Left renal cortex interstitium (tissue), 4 donors: ENCODE measurements at places on chromosomes 1 and 21. TPM values are rescaled to one million over a fixed set of nuclear protein-coding genes. Genes with fewer than 3 reads are reported as not detected.

Gene LMOD1
- 6.0 TPM for polyA plus RNA-seq

Gene SLC44A3
- polyA plus RNA-seq = 98.0 TPM

Gene KIF17
- 3.7 TPM for polyA plus RNA-seq

Gene ACTL8
- polyA plus RNA-seq = not detected

Gene TMPRSS3
- 2.1 TPM for polyA plus RNA-seq

Gene XCL2
- polyA plus RNA-seq = not detected

Gene ASTN1
- polyA plus RNA-seq = 2.1 TPM

Gene C1orf87
- 0.40 TPM for polyA plus RNA-seq

GRCh38 chr1:53162621-53163020 lies 20.2 kb upstream of the SLC1A7 start:
- DNase-seq = no peak

- DNase-seq = no peak
These were observed 40.0 kb upstream of the PWP2 start for GRCh38 chr21:44067011-44067839.

- DNase-seq = no peak
These were observed 2.8 kb upstream of the SERINC2 start for GRCh38 chr1:31409946-31410858.

DNA sequence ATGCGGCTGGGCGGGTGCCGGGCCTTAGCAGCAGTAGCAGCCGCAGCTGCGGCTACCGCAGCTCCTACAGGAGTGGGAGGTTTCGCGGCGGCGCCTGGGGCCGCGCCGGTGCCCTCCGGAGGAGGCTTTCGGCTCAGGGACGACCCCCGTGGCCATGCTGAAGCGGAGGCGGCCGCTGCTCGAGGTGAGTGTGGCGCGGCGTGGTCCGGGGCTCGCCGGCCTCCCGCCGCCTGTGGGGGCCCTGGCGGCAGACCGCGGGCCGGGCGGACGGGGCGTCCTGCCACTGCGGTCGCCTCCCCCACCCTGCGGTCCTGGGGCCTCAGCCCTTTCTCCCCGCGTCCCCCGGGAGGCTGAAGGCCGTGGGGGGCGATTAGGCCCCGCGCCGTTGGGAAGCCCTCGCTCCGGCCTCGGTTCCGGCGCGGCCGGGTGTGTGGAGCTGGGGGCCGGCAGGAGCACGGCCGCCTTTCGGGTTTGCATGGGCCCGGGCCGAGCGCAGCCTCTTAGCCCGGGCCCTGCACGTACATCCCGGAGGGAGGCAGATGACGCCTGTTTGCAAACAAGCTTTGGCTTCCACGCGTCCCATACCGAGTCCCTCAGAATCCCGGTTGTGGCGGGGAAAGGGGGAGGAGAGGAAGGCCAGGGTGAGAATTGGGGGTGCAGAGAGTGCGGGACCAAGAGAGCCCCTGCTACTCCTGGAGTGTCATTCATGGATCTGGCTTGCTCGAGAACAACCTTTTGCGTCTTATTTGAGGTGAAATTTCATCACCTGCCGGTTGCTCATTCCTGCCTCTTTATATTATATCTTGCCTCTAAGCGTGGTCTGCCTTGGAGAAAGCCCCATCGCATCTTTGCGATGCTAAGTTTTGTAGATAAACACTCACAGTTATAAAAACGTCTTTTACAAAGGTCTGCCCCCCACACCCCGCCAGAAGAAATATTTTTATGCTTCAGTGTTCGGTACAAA lies 613 bp downstream of the ZFYVE9 start:
- peak; percentile 64 for DNase-seq

- no peak for DNase-seq
These were observed 6.0 kb upstream of the MAP1LC3C start for GRCh38 chr1:242004751-242005495.

- DNase-seq = no peak
These were observed 144.1 kb upstream of the AJAP1 start for GRCh38 chr1:4510276-4510691.

GRCh38 chr1:234154320-234155251 lies 218.7 kb upstream of the COA6 start:
- peak; percentile 23 for DNase-seq

GRCh38 chr1:228306275-228307217 lies 98.7 kb downstream of the OBSCN start:
- no peak for DNase-seq

GRCh38 chr1:172537827-172538391 lies 5.0 kb downstream of the SUCO start:
- DNase-seq = no peak

DNA sequence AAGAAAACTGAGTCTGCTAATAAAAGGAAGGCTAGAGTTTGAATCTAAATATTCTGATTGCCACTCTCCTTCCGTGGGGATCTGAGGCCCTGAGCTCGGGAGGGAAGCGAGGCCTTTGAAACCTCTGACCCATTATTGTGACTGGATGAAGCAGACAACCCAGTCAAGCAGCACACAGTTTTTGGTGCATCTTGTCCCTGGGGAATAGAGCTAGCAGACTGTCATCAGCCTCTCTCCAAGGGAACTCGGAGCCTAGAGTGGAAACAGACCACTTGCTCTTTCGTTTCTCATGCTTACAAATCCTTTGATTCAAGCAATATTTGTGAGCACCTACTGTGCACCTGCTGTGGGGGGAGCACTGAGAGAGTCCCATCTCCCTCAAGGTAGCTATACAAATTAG lies 133.2 kb upstream of the KLHDC7A start:
- no peak for DNase-seq

- no peak for DNase-seq
These were observed 20.7 kb downstream of the DAB1 start for GRCh38 chr1:57403201-57403600.

DNA sequence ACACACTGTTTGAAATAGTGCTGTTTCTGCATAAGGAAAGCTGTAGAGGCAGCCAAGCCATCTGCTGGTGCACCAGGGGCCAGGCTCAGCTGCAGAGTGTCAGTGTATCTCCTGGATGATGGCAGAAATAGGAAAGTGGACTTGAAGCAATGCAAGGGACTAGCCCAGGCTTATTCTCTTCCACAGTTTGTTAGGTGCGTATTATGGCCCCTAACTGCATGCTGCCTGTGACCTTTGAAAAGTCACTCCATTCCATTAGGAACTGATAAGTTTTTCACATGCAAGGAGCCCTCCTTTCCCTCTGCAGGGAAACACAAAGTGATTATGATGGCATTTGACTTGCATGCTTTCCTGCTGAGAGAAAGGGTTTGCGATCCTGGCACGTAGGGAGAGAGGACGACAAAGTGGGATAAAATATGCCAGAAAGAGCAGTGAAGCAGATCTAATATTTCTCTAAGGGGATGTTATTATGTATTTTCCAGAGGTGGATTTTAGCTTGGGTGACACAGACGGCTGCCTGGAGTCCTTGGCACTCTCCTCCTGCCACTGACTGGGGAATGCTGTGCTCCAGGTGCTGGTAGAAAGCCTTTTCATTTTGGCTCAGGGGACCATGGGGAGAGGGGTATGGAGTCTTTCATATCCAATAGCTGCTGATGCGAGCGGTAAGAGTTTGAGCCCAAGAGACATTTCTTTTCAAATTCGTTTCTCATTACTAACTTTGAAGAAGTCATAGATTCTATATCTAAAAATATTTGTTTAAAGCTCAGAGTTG lies 402.1 kb upstream of the B3GALT2 start:
- no peak for DNase-seq

DNA sequence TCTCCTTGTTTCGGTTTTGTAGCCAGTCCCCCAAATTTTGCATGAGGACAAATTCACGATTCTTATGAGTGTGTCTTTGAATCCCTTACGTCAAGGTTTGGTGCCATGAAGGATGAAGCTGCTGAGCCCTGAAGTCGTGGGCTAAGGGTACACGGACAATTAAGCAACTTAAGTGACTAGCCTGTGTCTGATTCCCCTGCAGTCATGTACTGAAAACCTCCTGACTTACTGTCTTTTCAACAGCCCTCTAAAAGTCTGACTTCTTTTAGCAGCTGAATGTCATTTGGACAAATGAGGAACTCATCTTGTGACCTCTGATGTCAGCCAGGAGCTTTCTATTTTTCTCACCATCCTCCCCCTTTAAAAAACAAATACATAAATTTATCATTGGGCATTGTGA lies 27.1 kb upstream of the C1orf105 start:
- DNase-seq = no peak

GRCh38 chr1:172813330-172813729 lies 154.4 kb downstream of the FASLG start:
- no peak for DNase-seq

DNA sequence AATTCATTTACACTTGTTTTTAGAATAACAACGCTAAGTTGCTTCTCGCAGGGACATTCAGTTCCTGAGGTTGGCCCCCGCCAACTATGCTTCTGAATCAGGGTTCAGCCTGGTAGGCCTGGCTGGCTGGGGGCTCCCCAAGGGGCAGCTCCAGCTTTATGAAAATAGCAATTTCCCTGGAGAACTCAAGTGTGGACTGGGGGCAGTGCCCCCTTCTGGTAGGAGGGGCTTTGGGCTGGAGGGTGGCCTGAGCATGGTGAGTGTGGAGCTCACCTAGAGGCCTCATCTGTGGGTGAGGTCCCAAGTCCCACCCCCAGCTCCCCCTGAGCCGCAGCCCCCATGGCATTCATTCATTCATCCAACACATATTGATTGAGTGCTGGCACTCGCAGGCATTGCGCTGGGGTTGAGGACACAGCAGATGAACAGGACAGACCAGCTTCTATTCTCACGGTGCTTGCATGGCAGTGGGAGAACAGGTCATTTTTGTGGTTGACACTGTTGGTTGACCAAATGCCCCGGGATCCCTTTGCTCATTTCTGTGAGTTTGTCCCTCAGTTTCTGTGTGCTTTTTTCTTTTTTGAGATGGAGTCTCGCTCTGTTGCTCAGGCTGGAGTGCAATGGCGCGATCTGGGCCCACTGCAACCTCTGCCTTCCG lies 79.2 kb downstream of the UBIAD1 start:
- no peak for DNase-seq

- no peak for DNase-seq
These were observed 262.8 kb downstream of the LTN1 start for GRCh38 chr21:28729887-28730286.

DNA sequence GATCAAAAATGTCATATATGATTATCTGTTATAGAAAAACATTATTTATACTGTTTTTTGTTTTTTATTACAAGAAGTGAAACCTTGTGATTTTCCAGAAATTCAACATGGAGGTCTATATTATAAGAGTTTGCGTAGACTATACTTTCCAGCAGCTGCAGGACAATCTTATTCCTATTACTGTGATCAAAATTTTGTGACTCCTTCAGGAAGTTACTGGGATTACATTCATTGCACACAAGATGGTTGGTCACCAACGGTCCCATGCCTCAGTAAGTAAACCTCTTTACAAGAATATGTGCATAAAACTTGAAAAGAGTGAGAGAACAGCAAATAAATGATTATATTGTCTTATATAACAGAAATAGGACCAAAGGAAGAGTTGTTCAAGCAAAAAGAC lies 14.5 kb downstream of the CFHR4 start:
- no peak for DNase-seq

GRCh38 chr1:150564051-150564991 lies 15.1 kb downstream of the MCL1 start:
- DNase-seq = no peak

- DNase-seq = no peak
These were observed 465.9 kb downstream of the NPHP4 start for GRCh38 chr1:5526385-5526750.

DNA sequence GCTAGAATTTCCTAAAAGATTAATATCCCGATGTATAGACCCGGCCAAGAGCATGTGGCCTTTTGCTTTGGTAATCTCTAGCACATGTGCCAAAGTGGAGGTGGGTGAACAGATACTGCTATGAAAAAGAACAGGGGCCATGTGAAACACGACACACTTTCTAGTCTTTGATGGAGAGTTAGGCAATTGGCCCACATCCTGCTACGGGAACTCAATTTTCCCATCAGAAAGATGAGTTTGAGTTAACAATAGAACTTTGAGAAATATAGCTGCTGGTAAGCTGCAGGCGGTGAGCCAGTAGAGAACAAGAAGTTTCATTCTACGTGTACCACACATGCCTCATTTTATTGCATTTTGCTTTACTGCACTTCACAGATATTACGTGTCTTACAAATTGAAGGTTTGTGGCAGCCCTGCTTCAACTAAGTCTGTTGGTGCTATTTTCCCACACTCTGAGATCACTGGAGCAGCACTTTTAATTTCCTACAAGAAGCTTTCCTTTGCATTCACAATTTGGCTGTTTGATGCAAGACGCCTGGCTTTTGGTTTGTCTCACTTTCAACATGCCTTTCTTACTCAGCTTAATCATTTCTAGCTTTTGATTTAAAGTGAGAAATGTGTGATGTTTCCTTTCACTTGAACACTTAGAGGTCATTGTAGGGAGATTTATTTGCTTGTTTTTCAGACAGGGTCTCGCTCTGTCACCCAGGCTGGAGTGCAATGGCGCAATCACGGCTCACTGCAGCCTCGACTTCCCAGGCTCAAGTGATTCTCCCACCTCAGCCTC lies 46.3 kb downstream of the HTR6 start:
- DNase-seq = no peak

GRCh38 chr1:51241119-51241518 lies 5.0 kb downstream of the RNF11 start:
- DNase-seq = no peak

- DNase-seq = no peak
These were observed 68.3 kb upstream of the PLA2G4A start for GRCh38 chr1:186760446-186760845.

DNA sequence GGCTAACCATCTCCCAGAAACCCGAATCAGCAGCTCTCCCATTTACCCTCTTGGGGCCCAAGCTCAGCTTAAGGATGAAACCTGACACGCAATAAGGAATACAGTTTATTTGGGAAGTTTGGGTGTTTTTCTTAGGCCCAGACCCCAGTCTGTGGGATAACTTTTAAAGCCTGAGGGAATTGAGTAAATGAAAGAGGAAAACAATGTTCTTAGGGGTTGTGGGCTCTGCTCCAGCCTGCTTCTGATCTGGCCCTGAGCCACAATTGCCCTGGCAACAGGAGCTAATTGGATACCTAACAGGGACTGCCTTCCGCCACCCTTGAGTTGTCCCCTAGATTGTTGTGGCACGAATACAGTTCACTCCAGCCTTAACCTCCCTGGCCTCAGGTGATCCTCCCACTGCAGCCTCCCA lies 20.1 kb downstream of the DYRK3 start:
- no peak for DNase-seq

GRCh38 chr1:154157520-154158306 lies 2.8 kb upstream of the NUP210L start:
- no peak for DNase-seq

DNA sequence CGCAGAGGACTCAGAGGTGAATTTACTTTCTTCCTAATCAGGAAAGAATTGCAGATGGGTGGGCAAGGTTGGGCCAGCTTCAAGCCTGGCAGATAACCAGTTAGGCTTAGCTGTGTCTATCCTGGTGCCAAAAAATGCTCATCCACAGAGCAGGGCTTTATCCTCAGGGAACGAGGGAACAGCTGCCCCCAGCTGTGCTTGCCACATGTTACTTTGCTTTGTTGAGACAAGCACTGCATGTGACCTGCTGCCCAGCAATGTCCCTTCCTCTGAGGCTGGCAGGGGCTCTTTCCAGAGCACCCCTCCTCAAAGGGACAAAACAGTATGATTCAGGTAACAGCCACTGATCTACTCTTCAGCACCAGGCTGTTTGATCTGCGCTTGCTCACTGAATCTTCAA lies 505.1 kb upstream of the USP24 start:
- DNase-seq = no peak
